ENCODE measurements at places on chromosomes 12 and 14.

DNA sequence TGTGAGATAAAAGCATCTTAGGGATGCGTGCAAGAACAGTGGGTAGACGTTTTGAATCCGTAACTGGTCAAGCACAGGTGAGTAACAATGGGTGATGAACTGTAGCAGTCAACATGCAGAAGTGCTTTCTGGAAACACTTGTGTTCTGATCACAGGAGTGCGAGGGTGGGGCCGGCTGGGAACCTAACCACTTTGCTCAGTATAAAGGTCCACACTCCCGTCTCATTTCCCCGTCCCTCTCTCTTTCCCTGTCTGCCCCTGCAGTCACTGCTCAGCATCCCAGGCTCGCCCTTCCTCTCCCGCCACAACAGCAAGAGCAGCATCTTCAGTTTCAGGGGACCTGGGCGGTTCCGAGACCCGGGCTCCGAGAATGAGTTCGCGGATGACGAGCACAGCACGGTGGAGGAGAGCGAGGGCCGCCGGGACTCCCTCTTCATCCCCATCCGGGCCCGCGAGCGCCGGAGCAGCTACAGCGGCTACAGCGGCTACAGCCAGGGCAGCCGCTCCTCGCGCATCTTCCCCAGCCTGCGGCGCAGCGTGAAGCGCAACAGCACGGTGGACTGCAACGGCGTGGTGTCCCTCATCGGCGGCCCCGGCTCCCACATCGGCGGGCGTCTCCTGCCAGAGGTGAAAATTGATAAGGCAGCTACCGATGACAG, 127.1 kb downstream of the FIGNL2 start:
- peak; percentile 19 for DNase-seq

- DNase-seq: peak; percentile 89
Measured at GRCh38 chr14:70073924-70074566, 114.7 kb downstream of the SLC8A3 start.

DNA sequence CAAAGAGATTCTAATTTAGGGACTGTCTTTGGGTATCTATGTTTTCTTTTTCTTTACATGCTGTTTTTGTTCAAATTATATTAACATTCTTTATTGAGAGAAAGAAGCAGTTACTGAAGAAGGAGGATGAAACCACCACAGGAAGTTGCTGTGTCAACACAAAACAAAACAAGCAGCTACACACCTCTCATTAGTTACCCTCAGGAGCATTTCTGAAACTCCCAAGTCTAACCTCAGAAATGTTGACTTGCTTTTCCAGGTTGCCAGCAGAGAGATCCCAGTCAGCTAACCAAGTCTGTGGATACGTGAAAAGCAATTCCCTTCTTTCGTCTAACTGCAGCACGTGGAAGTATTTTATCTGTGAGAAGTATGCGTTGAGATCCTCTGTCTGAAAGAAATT, 33.5 kb downstream of the CLEC1A start:
- DNase-seq: peak; percentile 15

- no peak for DNase-seq
Measured at GRCh38 chr12:19183121-19183838, 53.7 kb downstream of the PLEKHA5 start.

DNA sequence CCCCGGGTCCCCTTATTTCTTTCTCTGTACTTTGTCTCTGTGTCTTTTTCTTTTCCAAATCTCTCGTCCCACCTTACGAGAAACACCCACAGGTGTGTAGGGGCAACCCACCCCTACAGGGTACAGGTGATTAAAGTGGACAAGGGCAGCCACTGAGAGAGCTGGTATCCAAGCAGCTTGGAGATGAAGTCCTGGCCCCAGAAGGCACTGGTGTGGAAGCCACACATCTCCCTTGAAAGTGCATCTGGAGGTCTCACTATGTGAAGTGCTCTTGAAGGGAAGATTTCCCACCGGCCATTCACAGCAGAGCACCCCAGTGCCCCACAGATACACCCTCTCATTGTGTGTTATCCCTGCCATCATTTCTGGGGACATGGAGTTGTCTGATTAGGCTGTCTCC, 6.3 kb upstream of the BICD1 start:
- DNase-seq: no peak

DNA sequence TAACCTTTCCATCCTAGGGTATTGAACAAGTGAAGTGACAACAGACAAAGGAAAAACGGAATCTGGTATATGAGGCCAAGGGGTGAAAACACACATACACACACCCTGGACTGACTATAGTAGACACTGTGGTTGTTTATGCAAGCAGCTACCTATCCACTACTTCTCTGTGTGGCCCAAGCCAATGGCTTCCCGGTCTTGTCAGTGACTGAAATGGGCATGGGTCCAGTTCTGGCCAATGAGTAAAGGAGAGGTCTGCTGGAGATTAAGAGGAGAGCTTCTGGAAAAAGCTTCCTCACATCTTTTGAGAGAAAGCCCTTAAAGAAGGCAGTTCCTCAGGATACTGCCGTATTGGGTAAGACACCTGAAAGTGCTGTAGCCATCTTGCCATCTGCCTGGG, 19.3 kb downstream of the MBIP start:
- no peak for DNase-seq

GRCh38 chr12:77213319-77213718, 147.9 kb upstream of the E2F7 start:
- no peak for DNase-seq

DNA sequence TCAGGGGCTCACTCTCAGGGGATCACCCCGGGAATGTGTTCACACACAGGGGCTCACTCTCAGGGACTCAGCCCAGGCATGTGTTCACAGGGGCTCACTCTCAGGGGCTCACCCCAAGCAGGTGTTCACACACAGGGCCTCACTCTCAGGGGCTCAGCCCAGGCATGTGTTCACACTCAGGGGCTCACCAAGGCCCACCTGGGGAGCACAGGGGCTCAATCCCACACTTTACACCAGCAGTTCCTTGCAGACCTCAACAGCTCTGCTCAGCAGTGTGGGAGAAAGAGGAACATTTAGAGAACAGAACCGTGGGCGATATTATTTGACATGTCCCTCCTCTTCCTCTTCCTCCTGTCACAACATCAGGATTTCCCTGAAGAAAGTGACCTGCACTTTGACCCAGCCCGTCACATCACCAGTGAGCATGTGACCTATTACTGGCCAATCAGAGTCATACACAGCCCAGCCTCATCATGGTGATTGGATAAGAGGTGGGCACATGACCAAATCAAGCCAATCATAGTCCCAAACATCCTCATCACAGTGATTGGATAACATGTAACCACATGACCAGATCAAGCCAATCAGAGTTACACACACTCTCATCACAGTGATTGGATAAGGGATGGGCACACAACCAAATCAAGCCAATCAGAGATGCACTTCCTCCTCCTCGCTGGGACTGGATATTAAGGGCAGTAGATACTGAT, 359.4 kb upstream of the SFSWAP start:
- DNase-seq: no peak

- DNase-seq: no peak
Measured at GRCh38 chr14:23069413-23069806, 12.1 kb upstream of the CDH24 start.

GRCh38 chr14:55043528-55043927, 7.9 kb upstream of the MAPK1IP1L start:
- DNase-seq: no peak

- peak; percentile 30 for DNase-seq
Measured at GRCh38 chr12:53782093-53782703, 30.4 kb upstream of the CISTR start.

DNA sequence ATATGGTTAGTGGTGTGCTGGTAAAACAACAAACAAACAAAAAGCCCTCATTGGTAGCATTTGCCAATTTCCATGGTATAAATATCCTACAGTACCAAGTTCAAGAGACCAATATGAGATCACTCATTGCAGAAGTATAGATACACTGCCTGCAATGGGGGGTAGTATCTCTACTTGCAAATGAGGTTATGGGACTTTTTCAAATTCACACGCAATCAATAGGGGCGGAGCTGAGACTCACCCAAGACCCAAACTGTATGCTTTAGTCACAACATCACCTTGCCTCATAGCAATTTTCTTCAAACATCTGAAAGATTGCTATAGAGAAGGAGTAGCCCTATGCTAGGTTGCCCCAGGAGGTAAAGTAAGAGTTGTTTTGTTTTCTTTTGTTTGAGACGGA, 93.7 kb downstream of the VCPKMT start:
- DNase-seq: no peak

- no peak for DNase-seq
Measured at GRCh38 chr14:55298500-55298822, 27.2 kb downstream of the FBXO34 start.

GRCh38 chr12:111428728-111429175, 23.0 kb downstream of the SH2B3 start:
- DNase-seq: no peak

DNA sequence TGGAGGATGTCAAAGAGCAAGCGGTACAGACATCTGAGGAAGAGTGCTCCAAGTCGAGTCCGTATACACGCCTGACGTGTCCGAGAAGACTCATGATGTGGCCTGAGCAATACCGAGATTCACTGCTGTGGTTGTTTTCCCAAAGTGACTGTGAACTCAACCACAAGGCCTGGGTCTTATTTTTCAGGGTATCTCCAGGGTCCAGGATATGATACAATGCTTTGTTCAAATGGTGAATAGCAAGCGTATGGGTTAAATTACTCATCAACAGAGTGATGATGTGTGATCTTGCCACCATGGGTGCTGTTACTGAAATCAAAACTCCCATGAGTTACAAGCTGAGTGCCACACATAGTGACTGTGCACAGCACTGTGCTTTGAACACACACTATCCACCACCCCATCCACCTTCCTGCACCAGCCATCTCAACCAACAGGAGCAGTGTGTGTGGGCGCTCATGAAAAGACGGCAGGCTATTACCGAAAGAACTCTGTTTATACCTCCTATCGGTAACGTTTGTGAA, 109.6 kb downstream of the BCAT1 start:
- no peak for DNase-seq

DNA sequence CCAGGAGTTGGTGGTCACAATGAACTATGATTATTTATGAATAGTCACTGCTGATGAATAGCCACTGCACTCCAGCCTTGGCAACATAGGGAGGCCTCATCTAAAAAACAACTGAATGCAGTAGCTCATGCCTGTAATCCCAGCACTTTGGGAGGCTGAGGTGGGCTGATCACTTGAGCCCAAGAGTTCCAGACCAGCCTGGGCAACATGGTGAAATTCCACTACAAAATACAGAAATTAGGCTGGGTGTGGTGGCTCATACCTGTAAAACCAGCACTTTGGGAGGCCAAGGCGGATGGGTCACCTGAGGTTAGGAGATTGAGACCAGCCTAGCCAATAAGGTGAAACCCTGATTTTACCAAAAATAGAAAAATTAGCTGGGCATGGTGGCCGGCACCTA, 13.5 kb upstream of the FAM177A1 start:
- DNase-seq: no peak

DNA sequence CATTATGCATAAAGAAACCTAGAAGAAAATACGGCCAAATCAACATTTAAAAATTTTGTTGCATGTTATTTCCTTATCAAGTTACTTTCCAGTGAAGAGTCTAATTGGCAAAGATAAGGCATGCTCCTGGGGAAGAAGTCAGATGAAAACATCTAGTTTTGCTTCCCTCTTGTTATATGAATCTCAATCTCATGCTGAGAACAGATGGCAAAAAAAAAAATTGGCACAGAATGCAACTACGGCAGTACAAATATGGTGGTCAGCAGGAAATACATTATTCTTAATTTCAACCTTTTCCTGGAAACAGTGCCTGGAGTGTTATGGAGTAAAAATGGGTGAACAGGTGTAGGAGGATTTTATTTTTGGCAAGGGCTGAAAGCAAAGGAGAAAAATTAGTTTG, 32.8 kb downstream of the HECTD4 start:
- DNase-seq: no peak

DNA sequence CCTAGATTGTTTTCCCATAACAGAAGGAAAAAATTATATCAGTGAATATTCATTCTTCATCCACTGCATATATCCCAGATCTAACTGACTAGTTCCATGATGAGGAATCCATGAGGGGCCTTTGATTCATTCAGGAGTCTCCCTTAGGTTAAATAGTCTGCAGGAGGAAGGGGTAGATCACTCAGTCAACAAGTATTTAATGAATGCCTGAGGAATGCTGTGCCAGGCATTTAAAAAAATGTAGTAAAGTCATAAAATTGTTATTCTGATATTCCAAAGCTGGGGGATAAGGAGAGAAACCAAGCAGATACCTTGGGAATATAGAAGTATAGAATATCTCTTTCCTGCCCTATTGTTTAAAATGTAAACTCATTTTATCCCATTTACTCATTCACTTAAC, 216.2 kb upstream of the CAND1 start:
- DNase-seq: no peak

DNA sequence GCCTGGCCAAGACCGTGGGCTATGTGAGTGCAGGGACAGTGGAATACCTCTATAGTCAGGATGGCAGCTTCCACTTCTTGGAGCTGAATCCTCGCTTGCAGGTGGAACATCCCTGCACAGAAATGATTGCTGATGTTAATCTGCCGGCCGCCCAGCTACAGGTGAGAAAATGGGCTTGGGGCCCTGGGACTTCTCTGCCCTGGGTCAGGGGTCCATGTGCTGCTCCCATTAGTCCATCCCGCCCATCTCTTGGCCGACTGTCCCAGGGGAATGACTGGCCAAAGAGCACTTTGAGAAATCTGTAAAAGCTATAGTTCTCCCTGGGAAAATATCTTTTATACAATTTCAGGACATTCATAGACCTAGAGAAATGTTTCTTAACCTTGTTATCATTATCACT, 63.5 kb downstream of the ACACB start:
- no peak for DNase-seq

- DNase-seq: no peak
Measured at GRCh38 chr12:49451468-49452259, 84.4 kb downstream of the SPATS2 start.

DNA sequence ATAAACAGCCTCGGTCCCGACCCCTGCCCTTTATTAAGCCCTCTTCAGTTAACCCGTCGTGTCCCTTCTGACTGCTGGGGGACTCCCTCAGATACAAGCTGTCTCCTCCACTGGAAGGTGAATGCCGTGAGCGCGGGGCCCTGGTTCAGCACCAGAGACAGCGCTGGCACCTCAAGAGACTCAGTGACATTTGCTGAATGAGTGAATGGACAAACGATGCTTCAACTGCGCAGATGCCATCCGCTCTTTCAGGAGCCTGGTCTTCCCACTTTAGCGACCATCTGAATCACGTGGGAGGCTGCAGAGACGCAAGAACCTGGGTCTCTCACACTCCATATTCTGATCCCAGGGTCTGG, 92.6 kb upstream of the SFSWAP start:
- no peak for DNase-seq

- no peak for DNase-seq
Measured at GRCh38 chr12:10098791-10099190, at the start of gene CLEC1A. Gene CLEC1A (minus strand): TSS chr12:10098985. CDS start chr12:10098922, 63 bp downstream.
